Activated CD8-positive, alpha-beta memory T cell treated with anti-CD3 and anti-CD28 coated beads, Interleukin-2, amount 50 U/mL, for 4 hours (primary cell): ENCODE measurements at places on chromosomes 6 and 20.

- DNase-seq, result no peak
Measured at GRCh38 chr6:97187951-97188350, 95.1 kb downstream of the MMS22L start.

GRCh38 chr6:113719545-113719944 is 137.6 kb upstream of the MARCKS start:
- DNase-seq, result no peak

- DNase-seq, result no peak
Measured at GRCh38 chr6:149135809-149136208, 181.7 kb upstream of the TAB2 start.

GRCh38 chr6:145756170-145756662 is 20.9 kb upstream of the EPM2A start:
- no peak for DNase-seq

- DNase-seq, result no peak
Measured at GRCh38 chr6:160767647-160768019, 65.6 kb downstream of the PLG start.

DNA sequence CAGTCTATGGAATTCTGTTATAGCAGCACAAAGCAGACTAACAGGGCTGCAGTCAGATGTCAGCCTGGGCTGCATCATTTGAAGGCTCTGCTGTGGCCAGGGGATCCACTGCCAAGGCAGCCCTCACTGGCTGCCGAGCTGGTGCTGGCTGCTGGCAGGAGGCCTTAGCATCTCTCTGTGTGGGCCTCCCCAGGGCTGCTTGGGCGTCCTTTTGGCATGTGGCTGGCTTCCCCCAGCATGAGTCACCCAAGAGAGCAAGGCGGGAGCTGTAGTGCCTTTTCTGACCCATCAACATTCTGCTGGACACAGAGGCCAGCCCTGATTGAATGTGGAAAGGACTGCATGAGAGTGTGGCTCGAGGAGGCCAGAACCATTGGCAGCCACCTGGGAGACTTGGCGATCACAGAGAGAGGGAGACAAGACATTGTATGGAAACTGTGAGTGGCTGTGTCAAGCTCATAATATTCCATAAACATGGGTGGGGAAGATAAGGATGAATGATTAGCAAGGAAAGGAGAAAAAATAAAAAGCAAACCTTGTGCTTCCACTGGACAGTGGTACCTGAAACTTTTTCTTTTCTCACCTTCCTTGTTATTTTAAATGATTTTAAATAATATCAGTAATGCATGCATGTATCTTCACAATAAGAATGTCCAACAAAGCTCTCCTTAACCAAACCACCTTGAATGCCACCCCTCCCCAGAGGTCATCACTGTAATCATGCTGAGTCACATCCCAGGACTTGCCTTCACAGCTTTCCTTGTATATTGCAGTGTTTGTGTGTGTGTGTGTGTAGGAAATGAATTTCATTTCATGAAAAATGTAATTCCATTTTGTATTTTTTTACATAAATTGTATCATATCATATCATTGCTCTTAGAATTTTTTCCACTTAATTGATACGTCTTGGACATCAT is 55.0 kb upstream of the VSX1 start:
- DNase-seq, result no peak

GRCh38 chr20:10330071-10330470 is 104.0 kb downstream of the MKKS start:
- no peak for DNase-seq

GRCh38 chr6:41723530-41724227 is 11.7 kb downstream of the TFEB start:
- DNase-seq, result no peak

GRCh38 chr6:26155061-26155930 is 68.1 kb downstream of the HFE start:
- no peak for DNase-seq

DNA sequence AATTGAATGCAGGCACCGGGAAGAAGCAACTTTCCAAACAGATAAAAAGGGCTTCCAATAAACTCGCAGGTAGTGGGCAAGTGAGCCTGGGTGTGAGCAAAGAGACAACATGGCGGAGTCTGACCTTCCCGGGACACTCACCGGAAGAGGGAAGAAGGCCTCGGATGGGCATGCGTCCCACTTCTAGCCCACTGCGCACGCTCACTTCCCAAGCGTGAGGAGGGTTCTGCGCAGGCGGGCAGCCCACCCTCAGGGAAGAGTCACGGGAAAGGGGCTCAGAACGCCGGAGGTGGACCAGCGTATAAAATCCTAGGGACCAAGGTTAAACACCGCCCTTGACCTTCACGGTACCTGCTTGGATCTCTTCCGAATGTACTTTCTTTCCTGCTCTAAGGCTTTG is 95.5 kb upstream of the AFDN start:
- no peak for DNase-seq

DNA sequence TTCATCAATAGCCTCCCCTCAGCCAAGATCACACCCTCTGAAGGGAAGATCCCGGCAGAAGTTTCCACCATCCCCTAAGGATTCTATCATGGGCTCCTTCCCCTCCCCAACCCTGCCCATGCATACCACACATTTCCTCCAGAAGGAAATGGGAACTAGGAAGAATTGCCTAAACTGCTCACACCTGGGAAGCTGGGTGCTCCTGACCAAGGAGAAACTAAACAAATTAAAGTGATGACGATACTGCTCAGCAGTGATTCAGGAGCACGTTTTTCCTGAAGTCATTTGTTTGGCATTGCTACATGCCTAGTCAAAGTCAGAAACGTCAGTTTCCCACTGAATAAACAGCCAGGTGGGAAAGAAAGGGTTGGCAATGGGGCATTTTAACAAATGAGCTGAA is 136.1 kb upstream of the CDYL start:
- DNase-seq, result no peak

DNA sequence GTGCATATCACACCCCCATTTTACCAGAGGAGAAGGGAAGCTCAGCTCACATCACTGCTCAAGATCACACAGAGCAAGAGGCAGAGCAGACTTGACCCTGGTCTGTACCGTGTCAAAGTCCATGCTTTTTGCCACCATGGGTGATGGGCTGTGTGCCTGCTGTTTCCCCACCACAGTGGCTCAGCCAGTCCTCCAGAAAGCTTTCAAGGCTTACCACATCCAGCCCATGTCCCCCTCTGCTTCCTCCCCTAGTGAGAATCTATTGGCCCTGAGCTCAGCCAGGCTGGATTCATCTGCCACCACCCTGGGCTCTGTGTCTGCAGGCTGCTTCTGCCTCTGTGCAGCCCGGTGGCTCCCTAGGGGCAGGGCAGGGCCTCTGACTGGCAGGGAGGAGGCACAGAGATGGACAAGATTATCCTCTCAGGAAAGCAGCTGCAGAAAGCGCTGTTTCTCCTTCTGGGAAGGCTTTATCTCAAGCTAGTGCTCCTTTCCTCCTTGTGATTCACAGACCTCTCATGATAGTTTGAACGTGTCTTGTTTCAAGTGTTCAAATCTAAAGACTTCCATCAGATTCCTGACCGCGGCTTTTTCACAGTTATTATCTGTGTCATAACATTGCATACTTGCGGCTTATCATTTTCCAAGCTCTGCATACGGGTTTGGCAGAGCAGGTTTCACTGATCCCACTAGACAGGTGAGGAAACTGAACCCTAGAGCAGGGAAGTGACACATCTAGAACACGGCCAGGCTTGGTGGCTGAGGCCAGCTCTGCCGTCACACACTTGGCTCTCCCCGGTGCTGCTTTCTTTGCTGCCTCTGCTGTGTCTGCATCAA is 37.4 kb downstream of the VEGFA start:
- no peak for DNase-seq

DNA sequence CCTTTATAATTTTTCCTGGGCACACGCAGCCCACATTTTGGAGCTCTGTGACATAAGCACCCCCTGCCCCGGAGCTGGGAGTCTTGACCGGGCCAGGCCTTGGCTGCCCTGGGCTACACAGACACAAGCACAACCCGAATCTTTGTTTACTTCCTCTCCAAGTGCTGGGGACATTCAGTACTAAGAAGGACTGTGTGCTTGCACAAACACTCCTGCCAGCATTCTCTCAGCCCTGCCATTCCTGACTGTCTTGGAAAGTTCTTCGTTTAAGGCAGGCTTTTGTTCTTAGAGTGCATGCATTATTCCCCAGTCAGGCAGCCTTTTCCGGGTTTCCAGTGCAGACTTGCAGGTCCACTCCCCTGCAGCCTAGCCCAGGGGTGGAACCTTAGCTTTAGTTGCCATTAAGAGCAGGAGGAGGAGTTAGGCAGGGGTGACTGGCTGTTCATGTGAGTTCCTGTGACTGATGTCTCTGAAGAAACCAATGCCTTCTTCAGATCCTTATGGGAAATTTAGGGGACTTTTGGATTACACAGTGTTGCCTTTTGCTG is 28.6 kb downstream of the FOXO3 start:
- DNase-seq, result no peak

GRCh38 chr6:15352845-15353244 is 107.0 kb downstream of the JARID2 start:
- no peak for DNase-seq

- DNase-seq, result no peak
Measured at GRCh38 chr6:19391926-19392325, 445.2 kb upstream of the ID4 start.

GRCh38 chr6:122714059-122714458 is 65.5 kb upstream of the FABP7 start:
- no peak for DNase-seq

GRCh38 chr6:170180671-170181337 is 110.1 kb downstream of the DLL1 start:
- DNase-seq, result no peak

- peak; percentile 62 for DNase-seq
Measured at GRCh38 chr6:111843347-111844147, 29.7 kb downstream of the FYN start.

DNA sequence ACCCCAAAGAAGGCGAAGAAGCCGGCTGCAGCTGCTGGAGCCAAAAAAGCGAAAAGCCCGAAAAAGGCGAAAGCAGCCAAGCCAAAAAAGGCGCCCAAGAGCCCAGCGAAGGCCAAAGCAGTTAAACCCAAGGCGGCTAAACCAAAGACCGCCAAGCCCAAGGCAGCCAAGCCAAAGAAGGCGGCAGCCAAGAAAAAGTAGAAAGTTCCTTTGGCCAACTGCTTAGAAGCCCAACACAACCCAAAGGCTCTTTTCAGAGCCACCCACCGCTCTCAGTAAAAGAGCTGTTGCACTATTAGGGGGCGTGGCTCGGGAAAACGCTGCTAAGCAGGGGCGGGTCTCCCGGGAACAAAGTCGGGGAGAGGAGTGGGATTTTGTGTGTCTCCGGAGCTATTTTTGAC is 69.6 kb downstream of the HFE start:
- peak; percentile 54 for DNase-seq

DNA sequence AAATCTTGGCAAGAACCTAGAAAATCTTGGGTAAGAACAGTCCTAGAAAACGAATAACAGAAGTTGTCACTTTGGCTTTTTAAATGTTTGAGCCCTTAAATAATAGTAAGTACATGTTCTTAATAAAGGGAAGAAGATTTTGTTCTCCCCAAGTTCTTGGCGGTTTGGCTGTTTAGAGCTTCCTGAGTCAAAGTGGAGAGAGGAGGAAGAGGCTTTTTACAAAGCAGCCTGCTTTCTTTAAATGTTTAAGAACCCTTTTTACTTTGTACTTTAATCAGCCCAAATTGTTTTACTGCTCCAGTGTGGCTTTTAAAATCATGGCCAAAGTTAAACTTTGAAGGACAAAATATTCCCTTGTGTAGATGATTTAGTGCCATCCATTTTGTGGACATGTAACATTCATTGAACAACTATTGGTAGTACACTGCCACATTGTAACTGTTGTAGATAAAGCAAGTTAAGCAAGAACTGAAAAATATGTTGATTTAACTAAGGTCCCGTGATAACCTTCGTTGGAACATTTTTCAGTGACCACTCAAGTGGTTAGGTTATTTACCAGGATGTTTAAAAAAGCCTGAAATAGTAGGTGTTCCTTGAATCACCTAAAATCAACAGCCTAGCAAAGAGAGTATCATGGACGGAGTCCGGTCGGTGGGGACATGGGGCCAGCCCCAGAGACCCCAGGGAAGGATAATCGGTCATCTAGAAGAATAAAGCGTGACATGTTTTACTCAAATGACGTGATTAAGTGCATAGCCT is 2.4 kb downstream of the AMD1 start:
- DNase-seq, result no peak

GRCh38 chr20:52939141-52939540 is 33.0 kb upstream of the TSHZ2 start:
- DNase-seq, result no peak

- DNase-seq, result no peak
Measured at GRCh38 chr20:271069-271468, 13.5 kb downstream of the DEFB132 start.
